ENCODE measurements at places on chromosomes 2 and 18.
A peak's percentile ranks its signal among the peaks of the same experiment; 100 is the strongest.

DNA sequence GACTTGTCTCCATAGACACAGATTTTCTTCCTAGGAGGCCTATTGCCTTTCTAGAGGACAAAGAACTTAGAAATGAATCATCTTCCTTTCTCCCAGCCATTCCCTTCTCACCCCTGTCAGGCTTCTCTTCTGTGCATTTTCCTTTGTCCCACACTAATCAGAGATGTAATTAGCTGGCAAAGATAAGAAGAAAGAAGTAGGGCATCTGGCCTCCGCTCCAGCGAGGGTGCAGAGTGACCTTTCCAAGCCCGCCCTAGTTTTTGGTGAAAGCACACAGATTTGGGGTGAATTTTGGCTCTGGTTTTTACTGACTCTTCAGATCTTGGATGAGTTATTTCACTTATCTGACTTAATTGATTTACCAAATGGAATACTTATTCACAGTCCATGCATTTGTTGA is 626.5 kb downstream of the ZEB2 start:
- DNase-seq: no peak

- DNase-seq: no peak
These were observed 179.6 kb upstream of the SMAD2 start for GRCh38 chr18:48109961-48110493.

DNA sequence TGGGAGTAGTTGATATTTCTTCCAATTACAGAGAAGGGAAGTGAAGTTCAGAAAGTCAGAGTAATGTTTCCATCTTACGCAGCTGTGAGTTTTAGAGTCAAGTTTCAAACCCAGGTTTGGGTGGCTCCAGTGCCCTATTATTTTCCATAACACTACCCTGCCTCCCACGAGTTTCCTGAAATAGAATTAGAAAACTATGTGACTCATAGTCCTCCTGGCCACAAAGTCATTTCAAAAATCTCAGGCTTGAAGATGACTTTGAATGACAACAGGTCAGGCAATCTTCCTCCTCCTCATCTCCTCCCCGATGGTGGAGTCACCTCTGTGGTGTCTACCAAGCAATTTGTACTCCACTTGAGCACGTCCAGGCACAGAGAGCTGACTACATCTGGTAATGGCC is 212.3 kb upstream of the TRIB2 start:
- no peak for DNase-seq

DNA sequence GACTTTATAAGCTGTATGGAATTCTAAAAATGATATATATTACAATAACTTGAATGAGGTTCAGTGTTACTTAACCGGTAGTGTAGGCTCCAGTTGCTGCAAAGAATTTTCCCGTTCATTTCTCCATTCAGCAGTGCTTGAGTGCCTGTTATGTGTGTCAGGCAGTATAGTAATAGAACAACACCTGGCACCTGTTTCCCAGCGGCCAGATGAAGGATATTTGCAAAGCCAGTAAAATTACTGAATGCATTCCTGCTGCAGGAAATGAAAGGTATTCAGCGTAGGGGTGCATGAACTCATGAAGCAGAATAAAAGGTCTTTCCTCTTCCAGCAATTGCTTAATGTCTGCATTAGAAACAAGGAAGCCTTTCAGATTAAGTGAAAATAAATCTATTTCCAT is 18.8 kb downstream of the YPEL5 start:
- DNase-seq: no peak

GRCh38 chr2:173059971-173060461 is 15.6 kb upstream of the MAP3K20 start:
- DNase-seq: no peak

DNA sequence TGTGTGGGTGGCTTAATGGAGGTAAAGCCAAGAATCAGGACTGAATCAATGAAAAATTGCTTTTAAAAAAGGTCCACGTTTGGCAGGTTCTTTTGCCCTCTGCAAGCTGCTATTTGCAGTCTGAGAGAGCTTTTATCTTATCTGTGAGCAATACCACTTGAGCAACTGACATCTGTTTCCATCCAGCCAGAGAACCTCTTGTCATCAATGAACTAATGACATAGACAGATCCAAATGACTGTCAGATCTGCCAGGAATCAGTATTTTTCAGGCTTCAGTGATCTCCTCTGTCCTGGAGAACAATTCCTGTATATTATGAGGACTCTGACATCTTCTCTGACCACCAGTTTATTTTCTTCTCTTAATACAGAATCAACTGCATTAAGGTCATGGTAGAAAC is 608.1 kb downstream of the LRP1B start:
- DNase-seq: no peak

DNA sequence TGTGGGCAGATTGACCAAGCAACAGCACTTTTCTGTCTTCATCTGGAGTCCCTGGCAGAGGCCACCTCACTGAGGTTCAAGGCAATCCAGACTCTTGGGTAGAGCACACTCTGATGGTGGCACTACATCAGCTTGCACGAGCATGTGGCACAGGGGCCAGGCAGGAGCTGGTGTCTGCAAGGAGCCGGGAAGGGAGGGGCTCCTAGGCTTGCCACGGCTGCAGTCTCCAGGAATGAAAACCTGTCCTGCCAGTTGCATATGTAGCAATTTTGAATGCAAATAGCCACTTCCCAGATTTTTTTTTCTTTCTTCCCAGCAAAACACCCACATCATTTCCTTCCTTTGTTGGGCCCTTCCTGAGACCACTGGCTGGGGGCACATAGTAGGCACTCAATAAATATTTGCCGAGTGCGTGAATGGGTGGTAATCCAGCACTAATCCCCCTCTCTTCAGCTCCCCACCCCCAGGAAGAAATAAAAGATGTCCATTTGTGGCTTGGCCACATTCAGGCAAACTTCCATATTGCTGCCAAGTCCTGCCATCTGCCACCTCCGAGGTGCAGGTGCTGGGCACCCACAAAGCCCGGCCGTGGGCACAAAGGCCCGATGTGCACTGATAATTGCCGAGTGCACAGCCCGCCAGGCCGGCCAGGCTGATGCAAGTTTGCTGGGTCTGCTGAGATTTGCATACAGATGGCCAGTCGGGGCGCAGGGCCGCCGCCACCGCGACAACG is 72.4 kb downstream of the MYCN start:
- no peak for DNase-seq

GRCh38 chr2:209840434-209840833 is 68.8 kb downstream of the UNC80 start:
- DNase-seq: no peak

GRCh38 chr18:59915606-59916005 is 15.8 kb downstream of the PMAIP1 start:
- no peak for DNase-seq

DNA sequence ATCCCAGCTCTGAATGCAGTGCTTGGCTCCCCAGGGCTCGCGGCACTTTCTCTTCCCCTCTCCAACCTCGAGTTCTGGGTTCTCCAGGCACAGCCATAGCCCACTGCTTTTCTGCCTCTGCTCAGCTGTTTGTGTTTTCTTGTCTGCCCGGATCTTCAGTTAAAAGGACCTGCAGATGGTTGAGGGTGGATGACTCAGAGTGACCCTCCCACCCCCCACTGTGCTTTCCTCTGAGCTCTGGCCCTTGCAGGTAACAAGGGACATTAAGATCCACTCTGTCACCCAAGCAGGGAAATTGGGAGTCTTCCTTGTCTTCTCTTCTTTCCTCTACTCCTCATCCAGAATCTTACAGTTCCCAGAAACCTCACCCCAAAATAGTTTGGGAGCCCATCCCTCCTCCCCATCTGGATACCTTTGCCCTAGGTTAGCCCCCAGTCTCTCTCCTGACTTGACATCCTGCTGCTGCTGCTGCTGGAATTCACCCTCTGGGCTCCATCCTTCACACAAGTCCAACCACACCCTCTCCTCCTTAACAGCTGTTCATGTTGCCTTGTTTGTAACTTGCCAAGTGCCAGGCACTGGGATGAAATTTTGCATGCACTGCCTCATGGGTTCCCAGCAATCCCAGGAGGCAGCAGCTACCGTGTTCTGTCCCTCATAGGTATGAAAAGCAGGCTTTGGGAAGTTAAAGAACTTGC is 157.9 kb upstream of the TTC39C start:
- no peak for DNase-seq

GRCh38 chr2:191840921-191841320 is 6.0 kb downstream of the CAVIN2 start:
- DNase-seq: no peak

GRCh38 chr2:35301369-35301768 is 1054.2 kb upstream of the CRIM1 start:
- DNase-seq: no peak

GRCh38 chr2:95385570-95385984 is 16.9 kb upstream of the FAHD2A start:
- DNase-seq: no peak

- DNase-seq: peak; percentile 66
These were observed 11.3 kb downstream of the MALT1 start for GRCh38 chr18:58682429-58683069.

- DNase-seq: no peak
These were observed 25.3 kb upstream of the RFX8 start for GRCh38 chr2:101500180-101500579.

GRCh38 chr2:157245846-157246764 is 11.4 kb upstream of the GALNT5 start:
- DNase-seq: no peak

- DNase-seq: peak; percentile 80
These were observed 6.3 kb downstream of the C2orf81 start for GRCh38 chr2:74414881-74415761.

- DNase-seq: no peak
These were observed 861 bp upstream of the SEMA4C start for GRCh38 chr2:96870626-96871255.

GRCh38 chr18:60684843-60685513 is 312.4 kb upstream of the MC4R start:
- no peak for DNase-seq

DNA sequence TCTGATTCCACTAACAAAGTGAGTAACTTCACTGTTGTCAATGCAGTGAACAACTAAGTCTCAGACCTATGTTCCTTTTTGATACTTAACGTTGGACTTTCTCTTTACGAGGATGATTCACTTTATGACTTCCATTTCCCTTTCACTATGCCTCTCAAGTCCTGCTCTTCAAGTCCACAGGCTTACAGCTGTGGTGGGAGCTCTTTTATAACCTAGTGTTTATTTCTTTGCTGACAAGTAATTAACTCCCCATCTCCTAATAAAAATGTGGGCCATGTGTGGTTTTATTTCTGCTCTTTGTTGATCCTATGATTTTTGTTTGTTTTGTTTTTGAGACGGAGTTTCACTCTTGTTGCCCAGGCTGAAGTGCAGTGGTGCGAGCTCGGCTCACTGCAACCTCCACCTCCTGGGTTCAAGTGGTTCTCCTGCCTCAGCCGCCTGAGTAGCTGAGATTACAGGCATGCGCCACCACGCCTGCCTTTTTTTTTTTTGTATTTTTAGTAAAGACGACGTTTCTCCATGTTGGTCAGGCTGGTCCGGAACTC is 142.1 kb downstream of the USP34 start:
- DNase-seq: no peak

DNA sequence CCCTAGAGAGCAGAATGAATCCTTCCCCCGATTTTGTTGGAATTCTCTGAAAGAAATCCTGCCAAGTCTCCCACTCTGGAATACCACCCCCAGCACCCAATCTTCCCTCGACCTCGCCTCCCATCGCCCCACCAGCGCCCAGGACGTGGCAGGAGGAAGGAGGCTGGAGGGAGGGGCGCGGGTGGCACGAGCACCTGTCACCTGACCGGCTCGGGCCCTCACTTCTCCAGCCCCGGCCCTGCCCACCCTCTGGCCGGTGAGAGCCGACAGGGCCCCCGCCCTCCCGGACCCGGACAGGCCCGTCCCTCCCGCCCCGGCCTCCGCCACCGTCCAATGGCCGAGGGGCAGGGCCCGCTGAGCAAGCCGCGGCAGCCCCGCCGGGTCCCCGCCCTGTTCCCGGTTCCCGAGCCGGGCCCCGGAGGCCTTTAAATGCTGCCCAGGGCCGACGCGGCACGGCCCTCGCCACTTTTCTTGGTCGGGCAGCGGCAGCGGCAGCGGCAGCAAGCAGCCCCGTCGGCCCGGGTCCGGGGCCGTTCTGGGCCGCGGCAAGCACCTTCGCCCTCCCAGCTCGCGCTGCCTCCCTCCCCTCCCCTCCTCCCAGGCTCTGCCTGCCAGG is at the start of gene LGALSL:
Gene LGALSL (plus strand): TSS at position 393 of the 616 bp plus-strand sequence. CDS start 384 bp downstream, outside the sequence.
- peak; percentile 79 for DNase-seq

DNA sequence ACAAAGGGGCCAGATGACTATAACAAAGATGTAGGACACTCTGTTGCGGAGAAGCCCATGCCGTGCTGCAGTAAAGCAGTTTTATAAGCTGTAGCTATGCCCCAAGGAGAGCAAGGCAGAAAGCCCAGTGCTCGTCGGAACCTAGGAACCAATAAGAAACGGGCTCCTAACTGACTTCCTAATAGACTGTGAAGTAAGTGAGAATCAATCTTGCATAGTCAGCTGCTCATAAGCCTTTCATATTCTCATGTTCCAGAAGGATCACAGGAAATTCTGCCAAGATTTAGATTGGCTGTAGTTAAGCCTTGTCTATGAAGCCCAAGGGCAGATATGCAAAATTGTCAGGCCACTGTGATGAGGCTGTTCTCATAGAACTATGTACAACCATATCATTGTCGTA is 98.4 kb downstream of the RTTN start:
- DNase-seq: no peak

- no peak for DNase-seq
These were observed 104.5 kb downstream of the SNTG2 start for GRCh38 chr2:1055014-1055595.

DNA sequence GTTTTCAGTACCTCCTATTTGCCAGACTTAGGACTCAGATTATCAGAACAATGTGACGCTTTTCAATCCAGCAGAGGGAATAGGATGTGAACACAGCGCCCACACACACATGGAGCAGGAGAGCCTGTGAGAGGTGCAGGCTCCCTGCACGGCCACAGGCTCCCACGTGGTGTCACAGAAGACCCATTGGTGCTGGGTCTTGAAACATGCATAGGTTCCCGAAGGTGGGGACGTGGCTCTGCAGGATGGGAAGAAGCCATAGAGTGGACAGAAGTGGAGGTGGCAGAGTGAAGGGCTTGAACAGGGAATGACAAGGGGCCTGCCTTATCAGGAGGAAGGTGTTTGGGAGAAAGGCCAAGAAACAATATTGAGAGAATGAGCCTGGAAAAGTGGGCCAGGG is 78.5 kb upstream of the BCL2L11 start:
- no peak for DNase-seq

- no peak for DNase-seq
These were observed 91.8 kb upstream of the SERTAD2 start for GRCh38 chr2:64745562-64745961.

- no peak for DNase-seq
These were observed 87.2 kb downstream of the LPIN1 start for GRCh38 chr2:11833601-11834000.

- DNase-seq: no peak
These were observed 430.1 kb downstream of the FBXO15 start for GRCh38 chr18:73717570-73717969.

DNA sequence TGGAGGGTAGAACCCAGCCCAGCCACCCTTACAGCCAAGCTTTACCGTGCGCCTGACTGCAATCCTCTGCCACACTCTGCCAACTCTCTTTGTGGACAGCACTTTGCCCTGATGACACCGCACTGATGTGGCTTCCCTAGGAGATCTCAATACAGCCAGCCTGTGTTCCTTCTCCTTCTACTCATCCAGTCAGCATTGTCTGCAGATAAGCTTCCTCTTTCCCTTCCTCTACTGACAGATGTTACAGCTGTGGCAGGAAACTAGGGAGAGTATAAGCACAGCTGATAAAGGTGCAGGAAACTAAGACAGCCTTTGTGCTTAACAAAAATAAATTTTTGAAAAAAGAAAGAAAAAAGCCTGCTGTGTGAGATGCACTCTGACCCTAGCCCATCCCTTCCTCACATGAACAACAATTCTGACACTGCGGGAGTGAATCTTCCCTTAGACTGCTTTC is 25.0 kb downstream of the CEP68 start:
- DNase-seq: no peak

GRCh38 chr2:66448136-66448991 is 13.4 kb downstream of the MEIS1 start:
- no peak for DNase-seq
